Sigmoid colon (tissue), 7 donors: ENCODE measurements at places on chromosomes 1 and 21.

DNA sequence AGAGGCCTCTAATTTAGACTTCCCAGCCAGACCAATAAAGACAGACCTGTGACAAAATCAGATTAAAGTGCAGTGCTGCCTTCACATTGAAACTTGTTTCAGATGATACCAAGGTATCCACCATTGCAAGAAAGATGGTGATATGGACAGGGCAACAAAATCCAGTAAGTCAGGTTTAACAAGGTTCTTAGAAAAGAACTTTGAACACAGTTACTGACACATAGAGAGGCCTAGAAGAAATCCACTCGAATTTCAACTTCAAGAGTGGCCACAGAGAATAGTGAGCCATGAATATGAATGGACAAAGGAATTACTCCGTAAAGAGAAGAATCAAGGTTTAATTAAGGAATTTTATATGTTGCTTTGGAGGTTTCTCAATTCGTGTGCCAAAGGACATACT, 230.4 kb downstream of the KCNT2 start:
- no peak for DNase-seq
- no peaks in the 10 kb centered on the region for H3K27me3 ChIP-seq
- H3K27ac ChIP-seq = no peak overlapping the region
- H3K36me3 ChIP-seq = no peaks in the 10 kb centered on the region
- H3K4me3 ChIP-seq = no peak overlapping the region

- H3K4me1 ChIP-seq = peaks cover 35% of the 10 kb centered on the region
- H3K27ac ChIP-seq = peak within 1 kb of the TSS; percentile 100
- peak; percentile 97 for DNase-seq
- H3K36me3 ChIP-seq = no peaks in the 10 kb centered on the region
Observed at GRCh38 chr1:200738327-200738948, at the start of gene CAMSAP2. TSS of gene CAMSAP2 (plus strand) at chr1:200738893. CDS start at chr1:200739828, 935 bp downstream.

- DNase-seq = no peak
- H3K27me3 ChIP-seq = no peaks in the 10 kb centered on the region
- H3K4me1 ChIP-seq = peaks cover 7% of the 10 kb centered on the region
- H3K4me3 ChIP-seq = no peak overlapping the region
- H3K36me3 ChIP-seq = no peaks in the 10 kb centered on the region
- no peak overlapping the region for H3K27ac ChIP-seq
Observed at GRCh38 chr1:156608981-156609380, 7.7 kb upstream of the GPATCH4 start.

DNA sequence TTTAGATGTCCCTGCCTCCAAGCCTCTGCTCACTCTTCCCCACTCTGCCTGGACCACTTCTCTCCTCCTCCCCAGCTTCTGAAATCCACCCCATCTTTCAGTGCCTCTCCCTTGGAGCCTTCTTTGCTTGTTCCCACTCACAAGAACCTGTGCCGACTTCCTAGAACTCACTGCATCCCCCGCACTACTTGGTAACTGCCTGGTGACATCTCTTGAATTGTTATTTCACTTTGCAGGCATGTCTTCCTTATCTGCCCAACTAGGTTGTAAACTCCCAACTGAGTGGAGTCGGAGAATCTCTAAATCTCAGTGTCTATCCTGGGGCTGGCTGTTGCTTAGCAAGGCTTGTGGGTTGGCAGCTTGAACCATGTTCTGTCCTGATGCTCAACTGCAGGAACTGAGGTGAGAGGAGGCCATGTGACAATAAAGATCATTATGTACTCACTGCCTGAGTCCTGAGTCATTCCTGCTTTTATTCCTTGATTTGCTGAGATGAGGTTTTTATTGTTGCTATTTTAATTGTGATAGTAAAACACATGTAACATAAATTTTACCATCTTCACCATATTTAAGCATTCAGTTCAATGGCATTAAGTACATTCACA, 3.9 kb downstream of the KPRP start:
- H3K4me1 ChIP-seq = no peaks in the 10 kb centered on the region
- no peak overlapping the region for H3K4me3 ChIP-seq
- H3K27ac ChIP-seq = no peak overlapping the region
- no peaks in the 10 kb centered on the region for H3K27me3 ChIP-seq
- DNase-seq = no peak

DNA sequence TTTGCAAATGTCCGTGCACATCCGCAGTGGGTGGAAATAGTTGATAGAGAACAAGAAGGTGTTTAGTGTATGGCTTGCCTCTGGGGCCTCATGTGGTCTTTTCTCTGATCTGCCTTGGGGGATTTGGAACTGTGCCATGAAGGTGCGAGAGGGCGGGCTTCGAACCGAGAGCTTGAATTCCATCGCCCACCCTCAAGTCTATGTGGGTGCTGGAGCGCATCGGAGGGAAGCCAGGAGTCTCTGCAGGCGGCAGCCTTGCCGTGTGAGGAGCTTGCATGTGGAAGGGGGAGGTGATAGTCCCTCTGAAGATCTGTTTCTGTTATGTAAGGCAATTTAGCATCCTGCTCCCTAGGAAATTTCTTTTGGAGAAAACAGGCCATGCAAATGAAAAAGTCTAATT, 119.6 kb downstream of the HUNK start:
- H3K4me1 ChIP-seq = no peaks in the 10 kb centered on the region
- no peaks in the 10 kb centered on the region for H3K36me3 ChIP-seq
- H3K4me3 ChIP-seq = no peak overlapping the region

DNA sequence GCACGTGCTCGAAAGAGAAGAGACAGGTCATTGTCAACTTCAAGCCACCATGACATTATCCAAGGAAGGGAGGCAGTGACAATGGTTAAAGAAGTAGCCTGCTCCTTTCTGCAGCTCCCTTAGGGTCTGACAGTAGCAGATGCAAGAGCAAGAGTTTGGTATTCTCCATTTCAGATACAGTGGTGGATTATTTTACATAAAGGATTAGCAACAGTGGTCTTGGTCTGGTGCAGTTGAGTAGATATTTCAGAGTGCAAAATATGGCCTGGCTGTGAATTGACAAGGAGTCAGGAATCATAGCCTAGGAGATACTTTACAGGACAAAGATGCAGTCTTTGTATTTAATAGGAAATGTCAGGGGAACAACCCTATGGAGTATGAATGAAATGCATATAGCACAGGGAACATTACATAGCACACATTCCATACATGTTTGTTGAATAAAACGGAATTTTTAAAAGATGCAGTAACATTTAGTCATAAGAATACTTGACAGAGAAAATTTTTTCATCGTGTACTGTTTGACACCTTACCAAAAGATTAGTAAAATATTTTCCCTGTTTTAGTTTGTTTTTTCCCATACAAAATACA, 41.8 kb downstream of the CHRM3 start:
- peaks cover 29% of the 10 kb centered on the region for H3K4me1 ChIP-seq
- no peak for DNase-seq
- no peaks in the 10 kb centered on the region for H3K36me3 ChIP-seq
- no peak overlapping the region for H3K27ac ChIP-seq

DNA sequence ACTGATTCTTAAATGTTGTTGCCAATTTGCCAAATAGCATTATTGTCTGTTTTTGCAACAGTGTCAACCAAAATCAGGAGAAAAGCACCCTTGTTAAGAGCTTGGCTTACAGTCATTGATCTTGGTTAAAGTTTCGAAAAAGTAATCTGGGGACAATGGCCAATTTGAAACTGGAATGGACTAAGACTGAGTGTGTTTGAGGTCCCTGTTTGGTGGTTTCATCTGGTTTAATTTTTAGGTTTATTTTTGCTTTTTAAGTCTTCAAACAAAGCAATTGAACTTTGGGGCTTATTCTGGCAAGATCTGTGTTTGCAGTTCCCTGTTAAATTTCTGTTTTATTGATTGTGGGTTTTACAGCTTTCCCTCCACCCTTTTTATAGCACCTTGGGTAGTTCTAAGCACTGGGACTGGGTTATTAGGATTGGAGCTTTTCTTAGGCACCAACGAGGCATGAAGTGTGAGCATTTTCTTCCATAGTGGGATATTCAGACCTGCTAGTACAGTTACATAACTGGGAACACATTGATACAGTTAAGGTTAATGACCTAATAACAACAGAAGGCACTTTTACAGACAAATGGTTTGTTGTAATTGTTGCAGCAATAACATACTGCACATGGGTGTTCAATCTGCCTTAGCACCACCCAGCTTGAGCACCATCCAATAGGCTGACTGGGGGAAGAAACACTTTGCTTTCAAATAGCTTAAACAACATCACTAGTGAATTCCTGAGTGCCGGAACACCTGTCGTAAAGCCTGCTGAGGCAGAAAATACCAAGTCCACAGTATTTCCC, 40.6 kb upstream of the MAP10 start:
- peak overlapping the region; percentile 18 for H3K27ac ChIP-seq
- no peaks in the 10 kb centered on the region for H3K36me3 ChIP-seq
- H3K27me3 ChIP-seq = no peaks in the 10 kb centered on the region
- peak; percentile 70 for DNase-seq
- peaks cover 39% of the 10 kb centered on the region for H3K4me1 ChIP-seq

- H3K27me3 ChIP-seq = no peaks in the 10 kb centered on the region
- no peaks in the 10 kb centered on the region for H3K4me1 ChIP-seq
- DNase-seq = no peak
Observed at GRCh38 chr1:244011786-244012185, 39.3 kb upstream of the ZBTB18 start.
